Fibroblast of mammary gland (primary cell): ENCODE measurements at places on chromosomes 12 and 14.
A peak's percentile ranks its signal among the peaks of the same experiment; 100 is the strongest.

DNA sequence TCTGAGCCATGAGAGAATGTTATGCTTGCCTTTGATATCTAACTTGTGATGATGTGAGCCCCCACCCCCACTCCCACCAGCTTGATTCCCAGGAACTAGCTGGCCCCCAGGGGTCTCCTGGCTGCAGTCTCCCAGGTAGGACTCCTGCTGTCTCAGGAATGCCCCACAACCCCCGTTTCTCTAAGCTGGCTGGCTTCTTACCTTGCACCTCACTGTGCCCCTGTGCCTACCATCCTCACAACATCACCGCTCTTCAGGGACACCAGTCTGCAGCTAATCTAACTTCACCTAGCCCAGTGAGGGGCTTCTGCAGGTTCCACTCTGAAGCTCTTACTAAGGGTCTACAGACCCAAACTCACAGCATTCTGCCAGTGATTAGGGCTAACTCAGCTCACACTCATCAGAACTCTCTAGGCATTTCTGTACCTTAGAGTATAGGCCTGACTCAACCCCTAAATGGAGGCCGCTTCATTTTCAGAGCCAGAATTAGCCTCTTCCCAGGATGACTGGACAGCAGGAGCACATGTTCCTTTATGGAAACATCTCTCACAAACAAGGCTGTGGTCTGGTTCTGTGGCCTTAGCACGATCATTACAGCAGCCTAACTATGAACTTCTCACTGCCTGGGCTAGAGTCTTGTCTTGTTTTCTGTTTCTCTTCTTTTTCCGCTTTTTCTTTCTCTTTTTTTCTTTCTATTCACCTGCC is 72.8 kb upstream of the IFNG-AS1 start:
- DNase-seq, result peak; percentile 30

DNA sequence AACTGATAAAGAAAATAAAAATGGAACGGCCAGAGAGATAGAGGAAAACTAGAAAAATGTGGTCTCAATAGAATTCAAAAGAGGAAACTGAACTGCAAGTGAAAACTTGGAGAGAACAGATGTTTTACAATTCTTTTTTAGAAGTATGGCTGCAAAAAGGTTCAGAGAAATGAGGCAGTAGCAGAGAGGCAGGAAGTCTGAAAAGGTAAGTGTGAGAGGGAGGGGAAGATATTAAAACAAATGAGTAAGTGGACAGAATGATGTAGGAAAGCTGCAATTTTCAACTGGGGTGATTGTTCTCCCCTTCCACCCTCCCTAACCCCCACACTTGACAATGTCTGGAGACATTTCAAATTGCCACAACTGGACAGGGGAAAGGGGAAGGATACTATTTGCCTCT is 12.9 kb downstream of the BTBD7 start:
- no peak for DNase-seq

DNA sequence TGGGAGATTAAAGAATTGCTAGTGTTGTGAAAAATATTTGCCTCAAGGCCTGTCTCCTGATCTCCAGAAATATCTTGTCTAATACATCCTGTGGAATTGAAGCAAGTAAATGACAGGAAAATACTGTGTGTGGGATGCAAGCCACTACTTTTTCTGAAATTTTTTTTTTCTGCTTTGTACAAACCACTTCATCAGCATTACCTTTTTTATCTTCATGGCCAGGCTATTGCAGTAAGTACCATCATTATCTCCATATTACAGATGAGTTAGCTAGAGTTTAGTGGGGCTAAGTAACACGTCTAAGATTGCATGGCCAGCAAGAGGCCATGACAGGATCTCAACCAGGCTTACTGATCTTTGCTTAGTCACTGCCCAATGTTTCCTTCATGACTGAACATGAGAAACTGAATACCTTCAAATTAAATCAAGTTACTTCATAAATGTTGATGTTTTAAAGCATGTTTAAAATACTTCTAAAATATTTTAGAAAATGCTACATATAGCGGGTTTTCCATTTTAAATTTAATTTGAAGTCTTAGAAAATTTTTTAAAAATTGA is 273.7 kb downstream of the SLC6A15 start:
- DNase-seq, result peak; percentile 18

- no peak for DNase-seq
Observed at GRCh38 chr14:64680714-64681065, 23.5 kb upstream of the PLEKHG3 start.

DNA sequence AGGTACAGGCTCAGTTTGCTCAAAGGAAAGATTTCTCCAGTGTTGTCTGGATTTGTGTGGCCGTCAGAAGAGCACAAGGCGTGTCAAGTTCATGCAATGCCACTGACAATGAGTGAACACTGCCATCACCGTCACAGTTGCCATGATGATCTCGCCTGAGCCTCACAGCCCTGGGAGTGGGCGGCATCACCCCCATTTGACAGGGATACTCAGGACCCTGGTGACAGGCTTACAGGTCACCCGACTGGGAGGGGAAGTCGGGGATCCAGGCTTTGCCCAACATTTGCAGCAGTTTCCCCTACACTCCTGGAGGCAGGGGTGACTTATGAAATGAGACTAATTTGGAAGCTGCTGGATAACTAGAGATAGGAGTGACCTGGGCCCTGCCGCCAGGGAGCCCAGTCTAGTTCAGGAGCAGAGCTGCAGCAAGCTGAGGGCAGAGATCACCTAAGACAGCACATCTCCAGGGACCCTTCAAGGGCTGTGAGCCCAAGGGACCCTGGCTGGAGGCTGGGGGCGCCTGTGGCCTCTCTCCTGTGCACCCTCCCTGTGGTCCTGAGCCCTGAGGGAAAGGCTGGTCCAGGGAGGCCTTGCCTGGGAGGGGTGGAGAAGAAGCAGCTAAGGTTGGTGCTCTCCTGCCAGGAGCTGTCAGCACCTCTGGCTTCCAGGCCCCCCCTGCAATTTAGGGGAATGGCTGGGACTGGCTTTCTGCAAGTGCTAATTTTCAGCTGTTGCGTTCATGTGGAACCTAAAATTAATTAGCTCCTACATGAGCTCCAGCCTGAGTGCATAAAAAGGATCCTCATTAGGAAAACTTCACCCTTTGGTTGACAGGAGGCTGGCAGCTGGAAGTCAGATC is 32.4 kb upstream of the BEGAIN start:
- DNase-seq, result no peak

DNA sequence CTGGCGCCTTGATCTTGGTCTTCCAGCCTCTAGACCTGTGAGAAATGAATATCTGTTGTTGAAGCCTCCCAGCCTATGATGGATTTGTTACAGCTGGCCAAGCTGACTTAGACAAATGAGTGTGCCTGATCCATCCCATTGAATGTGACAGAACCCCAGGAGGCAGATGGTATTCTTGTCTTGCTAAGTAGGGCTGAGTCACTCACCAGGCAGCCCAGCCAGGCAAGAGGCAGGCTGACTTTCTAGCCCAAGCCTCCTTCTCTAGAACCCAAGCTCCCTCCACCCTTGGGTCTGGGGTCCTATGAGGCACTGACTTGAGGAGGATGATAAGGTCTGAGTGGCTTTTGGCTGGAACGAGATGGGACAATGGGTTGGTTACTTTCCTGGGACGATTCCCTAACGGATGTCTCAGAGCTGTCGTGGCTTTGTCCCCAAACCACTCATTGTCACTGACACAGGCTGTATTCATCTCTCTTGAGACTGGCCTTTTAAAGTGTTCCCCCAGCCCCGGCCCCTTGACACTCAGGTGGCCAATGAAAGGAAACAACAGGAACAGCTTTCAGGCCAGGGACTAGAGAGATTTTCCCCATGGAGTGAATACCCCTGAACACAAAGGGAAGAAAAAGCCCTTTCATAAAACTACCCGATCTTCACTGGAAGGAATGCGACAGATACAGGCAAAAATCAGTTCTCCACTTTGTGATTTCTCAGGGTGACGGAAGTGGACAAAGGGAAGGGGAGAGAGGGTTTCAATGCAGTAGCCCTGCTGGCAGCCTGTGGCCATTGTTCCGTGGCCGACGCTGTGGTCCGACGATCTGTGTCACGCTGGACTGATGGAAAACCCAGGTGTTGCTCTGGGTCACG is 264.2 kb downstream of the AACS start:
- DNase-seq, result no peak
